Stimulated activated CD8-positive, alpha-beta memory T cell treated with anti-CD3 and anti-CD28 coated beads, Interleukin-2, amount 100 ng/mL, for 1 hour (primary cell): ENCODE measurements at places on chromosomes 7 and 10.
A peak's percentile ranks its signal among the peaks of the same experiment; 100 is the strongest.

GRCh38 chr7:44977304-44977958 lies 1.4 kb downstream of the MYO1G start:
- peak; percentile 64 for DNase-seq

DNA sequence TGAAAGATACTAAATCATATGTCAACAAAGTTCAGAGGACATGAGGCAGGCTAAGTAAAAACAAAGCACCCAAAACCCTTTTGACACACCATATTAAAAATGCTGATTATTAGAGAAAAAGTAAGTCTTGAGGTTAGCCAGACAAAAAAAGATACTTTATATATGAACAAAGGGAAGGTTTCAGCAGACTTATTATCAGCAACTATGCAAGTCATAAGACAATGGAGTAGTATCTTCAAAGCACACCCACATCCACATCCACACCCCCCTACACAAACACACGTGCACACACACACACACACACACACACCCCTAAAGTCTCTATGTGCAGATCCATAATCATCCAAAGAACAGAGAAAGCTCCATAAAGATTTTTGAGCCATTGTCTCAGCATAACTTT lies 1373.9 kb upstream of the CELF2 start:
- no peak for DNase-seq

- no peak for DNase-seq
These were observed 711.2 kb downstream of the GRID1 start for GRCh38 chr10:85655411-85655810.

GRCh38 chr7:14236834-14237233 lies 247.4 kb upstream of the ETV1 start:
- DNase-seq = no peak

- no peak for DNase-seq
These were observed 5.3 kb upstream of the AGR2 start for GRCh38 chr7:16810112-16810511.

- DNase-seq = no peak
These were observed 263.6 kb upstream of the AUTS2 start for GRCh38 chr7:69334701-69335100.

DNA sequence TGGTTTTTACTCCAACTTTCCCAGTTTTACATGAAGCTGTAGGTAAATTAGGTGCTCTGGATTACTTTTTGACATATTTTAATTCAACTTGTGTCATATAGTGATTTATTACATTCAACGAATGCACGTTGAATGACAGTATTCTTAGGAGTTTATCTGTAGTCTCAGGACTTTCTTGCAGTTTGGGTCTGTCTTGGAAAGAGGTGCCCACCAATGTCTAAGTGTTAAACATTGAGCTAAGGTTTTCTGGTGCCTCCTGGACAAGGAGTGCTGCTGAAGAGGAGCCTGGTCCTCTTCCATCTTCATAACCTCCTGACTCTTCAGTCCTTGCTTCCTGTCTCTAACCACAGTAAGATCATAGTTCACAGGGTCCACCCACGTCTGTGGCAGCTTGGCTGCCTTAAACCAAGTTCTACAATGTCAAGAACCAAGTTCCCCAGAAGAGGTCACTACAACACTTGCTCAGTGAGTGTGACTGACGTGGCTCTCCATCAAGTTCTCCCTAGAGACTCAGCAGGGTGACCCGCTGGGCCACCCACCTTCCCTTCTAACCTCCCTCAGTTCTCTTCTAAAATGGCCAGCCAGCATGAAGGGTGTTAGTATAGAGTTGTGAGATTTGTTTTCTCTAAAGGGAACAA lies 6.1 kb downstream of the NPY start:
- DNase-seq = no peak

GRCh38 chr10:3623746-3624145 lies 161.3 kb downstream of the KLF6 start:
- no peak for DNase-seq

DNA sequence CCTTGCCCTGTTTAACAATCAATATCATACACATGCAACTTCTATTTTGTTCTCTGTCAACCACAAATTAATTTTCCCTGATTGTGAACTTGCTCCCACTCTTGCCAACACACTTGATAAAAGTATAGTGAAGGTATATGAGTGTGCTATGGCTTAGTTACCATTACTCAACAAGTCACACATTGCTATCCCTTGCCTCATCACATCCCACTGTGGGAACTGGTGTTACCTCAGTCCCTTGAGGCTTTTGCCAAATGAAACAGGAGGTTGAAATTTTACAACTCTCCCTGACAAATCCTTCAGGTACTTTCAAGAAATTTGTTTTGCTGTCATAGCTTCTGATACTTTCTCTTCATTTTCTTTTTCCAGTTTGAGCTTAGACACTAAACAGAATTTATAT lies 472.5 kb upstream of the SEMA3D start:
- no peak for DNase-seq

DNA sequence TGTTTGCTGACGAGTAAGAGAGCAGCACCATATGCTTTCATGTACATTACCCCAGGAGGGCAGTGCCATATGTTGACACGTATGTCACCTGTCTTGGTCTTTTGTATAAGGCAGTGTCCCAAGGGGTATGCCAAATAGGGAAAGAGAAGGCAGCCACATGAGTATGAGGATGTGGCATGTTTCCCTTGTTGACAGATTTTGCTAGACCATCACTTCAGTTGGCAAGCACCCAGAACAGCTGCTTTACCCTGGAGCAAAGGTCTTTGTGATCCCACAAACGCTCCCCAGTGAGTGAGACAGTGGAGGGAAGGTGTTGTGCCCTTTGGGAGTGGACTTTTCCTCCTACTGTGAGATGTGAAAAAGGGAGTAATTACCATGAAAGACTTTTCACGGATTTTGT lies 350.1 kb downstream of the ETV1 start:
- no peak for DNase-seq

DNA sequence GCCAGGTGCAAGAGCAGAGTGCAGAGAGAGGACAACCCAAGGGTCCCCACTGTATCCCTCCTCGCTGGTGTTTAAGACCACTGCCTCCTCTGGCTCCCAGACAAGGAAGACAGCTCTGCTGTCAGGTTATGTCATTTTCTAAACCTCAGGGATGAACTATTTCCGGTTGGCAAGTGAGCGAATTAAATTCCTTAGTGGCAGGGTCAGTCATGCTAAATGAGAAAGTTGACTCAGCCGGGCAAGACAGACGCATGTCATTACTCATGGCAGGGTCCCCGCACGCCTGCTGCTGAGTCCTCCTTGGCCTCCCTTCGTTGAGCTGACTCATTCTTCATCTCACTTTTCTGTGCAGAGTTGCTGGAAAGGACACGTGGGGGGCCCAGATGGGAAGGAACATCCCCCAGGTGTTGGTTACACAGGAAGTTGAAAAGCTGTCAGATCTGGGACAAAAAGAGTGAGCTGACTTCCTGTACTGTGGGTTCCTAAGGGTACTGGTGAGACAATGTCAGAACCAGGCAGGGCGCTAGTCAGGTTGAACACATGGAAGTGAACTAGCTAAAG lies 47.1 kb upstream of the UCN3 start:
- no peak for DNase-seq

DNA sequence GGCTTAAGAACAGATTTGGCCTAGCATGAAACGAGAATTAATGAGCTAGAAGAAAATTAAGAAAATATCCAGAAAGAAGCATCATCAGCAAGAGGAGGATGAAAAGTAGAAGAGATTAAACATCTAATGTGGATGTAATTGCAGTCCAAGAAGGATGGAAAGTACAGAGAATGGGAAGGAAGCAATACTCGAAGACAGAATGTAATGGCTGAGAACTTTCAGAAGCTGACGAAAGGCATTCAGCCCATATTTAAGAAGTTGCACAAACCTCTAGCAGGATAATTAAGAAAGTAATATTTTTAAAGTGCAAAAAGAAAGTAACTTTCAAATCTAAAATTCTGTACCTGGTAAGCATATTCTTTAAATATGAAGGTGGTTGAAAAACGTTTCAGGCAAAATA lies 60.7 kb downstream of the TRIM24 start:
- no peak for DNase-seq

- no peak for DNase-seq
These were observed 273.9 kb upstream of the ADARB2 start for GRCh38 chr10:2011106-2011716.

DNA sequence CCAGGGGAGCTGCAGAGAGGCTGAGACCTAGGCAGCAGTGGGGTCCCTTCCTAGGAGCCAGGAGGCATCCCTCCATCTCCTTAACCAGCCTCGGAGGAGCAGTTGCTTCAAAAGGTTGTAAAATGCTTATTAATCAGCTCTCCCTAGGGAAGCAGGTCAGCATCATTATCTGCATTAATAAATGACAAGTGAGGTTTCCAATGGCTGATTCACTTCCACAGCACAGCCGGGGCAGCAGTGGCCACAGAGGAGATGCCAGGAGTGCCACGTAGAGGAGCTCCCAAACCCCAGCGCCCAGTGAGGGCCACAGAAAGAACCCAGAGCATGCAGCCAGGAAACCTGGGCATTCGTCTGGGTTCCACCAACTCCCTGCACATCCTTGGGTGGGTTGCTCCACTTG lies 8.2 kb upstream of the NPFFR1 start:
- DNase-seq = no peak

- DNase-seq = no peak
These were observed 7.7 kb downstream of the NACAD start for GRCh38 chr7:45080958-45081669.

GRCh38 chr10:11863353-11864109 lies 40.4 kb downstream of the PROSER2 start:
- peak; percentile 11 for DNase-seq

DNA sequence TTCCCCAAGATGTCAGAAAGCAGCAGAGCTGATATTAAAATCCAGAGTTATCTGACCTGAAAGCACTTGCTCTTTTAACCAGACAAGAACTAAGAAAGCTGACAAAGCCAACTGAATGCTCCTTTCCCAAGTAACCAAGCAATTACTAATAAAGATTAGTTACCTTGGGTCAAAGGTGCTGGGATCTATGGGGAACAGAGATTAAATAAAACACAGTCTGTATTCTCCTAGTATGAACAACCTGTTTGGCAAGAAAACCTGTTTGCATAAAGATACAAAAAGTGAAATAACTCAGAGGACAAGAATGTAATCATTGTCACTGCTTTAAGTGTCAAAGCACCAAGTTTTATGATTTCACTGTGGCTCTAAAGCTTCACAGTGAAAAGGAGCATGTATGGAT lies 35.7 kb downstream of the ITPRID1 start:
- DNase-seq = no peak

GRCh38 chr10:80324086-80324485 lies 32.5 kb downstream of the DYDC1 start:
- DNase-seq = no peak

DNA sequence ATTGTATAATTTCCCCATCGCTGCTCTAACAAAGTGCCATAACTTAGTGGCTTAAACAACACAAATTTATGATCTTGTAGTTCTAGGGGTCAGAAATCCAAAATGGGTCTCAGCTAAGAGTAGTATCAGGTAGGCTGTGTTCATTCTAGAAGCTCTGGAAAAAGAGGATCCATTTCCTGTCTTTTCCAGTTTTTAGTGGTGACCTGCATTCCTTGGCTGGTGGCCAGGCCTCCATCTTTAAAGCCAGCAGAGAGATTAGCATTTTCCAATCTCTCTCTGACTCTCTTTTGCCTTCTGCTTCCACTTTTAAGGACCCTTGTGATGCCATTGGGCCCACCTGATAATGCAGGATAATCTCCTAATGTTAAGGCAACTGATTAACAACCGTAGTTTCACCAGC lies 41.0 kb upstream of the C10orf120 start:
- no peak for DNase-seq

GRCh38 chr7:44288381-44288685 lies 37.1 kb downstream of the CAMK2B start:
- no peak for DNase-seq

DNA sequence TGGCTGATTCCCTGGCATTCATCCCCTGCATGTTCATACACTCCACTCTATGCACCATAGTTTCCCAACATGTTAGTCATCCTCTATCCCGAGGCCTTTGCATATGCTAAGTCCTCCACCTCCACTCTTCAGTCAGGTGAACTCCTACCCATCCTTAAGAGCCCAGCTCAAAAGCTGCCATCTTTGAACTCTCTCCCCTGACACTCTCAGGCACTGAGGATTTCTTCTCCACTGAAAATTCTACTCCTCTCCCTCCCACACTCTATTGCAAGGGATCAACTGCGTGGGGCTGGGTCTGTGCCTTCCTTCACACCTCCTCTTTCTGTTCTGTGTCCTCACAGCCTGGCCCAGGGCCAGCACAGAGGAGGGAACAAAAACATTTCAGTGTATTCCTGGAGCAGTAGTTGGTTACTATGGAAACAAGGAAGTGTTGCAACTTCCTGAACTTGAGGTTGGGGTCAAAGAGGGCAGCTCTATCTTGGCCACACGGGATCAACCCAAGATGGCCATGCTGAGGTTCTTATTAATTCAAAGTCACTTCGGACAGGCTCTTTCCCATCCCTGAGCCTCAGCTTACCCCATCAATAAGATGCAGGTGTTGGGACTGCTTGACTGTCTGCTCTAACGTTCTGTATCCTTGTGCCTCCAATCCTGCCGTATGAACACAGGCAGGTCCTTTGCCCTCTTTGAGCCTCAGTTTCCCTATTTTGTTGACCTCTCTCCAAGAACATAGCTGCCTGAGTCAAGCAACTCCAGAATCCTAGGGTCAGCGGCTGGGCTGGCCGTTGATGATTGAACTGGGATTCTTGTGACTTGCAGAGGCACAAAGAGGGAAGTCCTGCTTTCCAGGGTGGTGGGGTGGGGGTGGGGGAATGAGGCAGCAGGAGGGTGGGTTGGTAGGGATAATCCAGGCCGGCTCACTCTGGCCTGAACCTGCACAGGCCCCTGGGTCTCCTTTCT lies 15.5 kb downstream of the ZMIZ1 start:
- DNase-seq = no peak

- no peak for DNase-seq
These were observed 40.4 kb upstream of the ABLIM1 start for GRCh38 chr10:114698271-114699061.

- DNase-seq = no peak
These were observed 247.1 kb downstream of the KCNMA1 start for GRCh38 chr10:77390481-77390891.

GRCh38 chr10:28593811-28594210 lies 60.9 kb downstream of the WAC start:
- DNase-seq = no peak

DNA sequence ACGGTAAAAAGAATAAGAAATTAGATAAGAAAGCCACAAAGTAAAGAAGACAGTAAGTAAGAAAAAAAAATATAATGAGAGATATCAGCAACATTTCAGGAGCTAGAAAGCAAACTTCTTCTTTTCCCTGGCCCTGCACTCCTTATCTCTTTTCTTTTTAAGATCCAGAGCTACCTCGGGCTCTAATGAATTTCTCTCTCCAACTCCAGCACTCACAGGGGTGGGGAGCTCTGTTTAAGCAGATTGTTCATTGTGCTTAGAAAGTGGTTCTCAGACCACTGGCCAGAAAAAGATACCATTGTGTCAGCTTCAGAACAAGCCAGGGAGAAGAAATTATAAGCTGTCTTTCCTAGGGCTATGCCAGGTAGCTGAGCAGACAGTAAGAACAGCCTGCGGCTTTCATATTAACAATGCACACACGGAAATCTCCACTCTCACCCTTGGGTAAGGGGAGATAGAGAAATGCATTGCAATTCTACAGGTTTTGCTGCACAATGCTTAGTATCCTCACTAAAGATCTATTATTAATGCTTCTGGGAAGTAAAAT lies 19.3 kb downstream of the OR2F1 start:
- no peak for DNase-seq

GRCh38 chr10:43197834-43198681 lies 59.8 kb downstream of the CSGALNACT2 start:
- DNase-seq = no peak

GRCh38 chr10:92430103-92430502 lies 139.1 kb downstream of the MARCHF5 start:
- DNase-seq = no peak
